ENCODE measurements at places on chromosomes 1 and 21.

GRCh38 chr1:84478876-84479868 is at the start of gene RPF1:
TSS of gene RPF1 (plus strand) at chr1:84479266. CDS start at chr1:84479282, 16 bp downstream.
- peak; percentile 76 for DNase-seq

DNA sequence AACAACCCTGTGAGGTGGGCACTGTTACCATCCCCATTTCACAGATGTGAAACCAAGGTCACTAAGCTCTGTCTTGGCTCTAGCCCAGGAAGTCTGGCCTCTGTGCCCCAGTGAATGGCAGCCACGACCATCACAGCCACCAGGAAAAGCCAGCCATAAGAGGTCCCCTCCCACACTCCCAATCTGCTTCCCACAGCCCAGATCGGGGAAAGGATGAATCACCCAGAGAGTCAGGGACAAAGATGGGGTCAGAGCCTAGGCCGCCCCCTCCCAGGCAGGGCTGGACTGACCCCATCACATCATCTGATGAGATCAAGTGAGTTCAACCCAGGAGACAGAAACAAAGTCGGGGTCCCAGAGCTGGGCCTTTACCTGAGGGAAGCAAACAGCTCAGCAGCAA is 22.9 kb upstream of the COL16A1 start:
- DNase-seq = no peak

GRCh38 chr1:246283771-246284410 is 223.2 kb downstream of the SMYD3 start:
- DNase-seq = no peak

GRCh38 chr1:110212169-110213142 is 2.3 kb downstream of the KCNC4 start:
- peak; percentile 70 for DNase-seq

- DNase-seq = no peak
Observed at GRCh38 chr1:75503221-75503974, 107.5 kb downstream of the SLC44A5 start.

DNA sequence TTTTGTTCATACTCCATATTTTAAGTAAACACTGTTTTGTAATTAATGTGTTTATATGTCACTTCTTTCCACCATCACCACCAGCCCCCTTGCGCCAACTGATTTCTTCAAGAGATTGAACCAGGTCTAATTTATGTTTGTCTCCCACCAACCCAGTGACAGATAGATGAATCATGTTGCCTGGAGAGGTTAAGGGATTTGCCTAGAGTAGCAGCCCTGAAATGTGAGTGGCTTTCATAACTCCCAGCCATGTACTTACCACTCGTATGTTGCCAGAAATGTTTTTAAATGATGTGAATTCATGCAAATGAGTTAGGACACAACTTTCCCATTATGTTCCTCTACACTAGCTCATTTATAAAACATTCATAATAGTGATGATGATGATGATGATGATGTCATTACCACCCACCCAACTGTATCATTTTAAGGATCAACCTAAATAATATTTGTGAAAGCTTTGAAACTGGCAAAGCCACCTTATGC is 86.9 kb downstream of the LRRC8D start:
- no peak for DNase-seq

DNA sequence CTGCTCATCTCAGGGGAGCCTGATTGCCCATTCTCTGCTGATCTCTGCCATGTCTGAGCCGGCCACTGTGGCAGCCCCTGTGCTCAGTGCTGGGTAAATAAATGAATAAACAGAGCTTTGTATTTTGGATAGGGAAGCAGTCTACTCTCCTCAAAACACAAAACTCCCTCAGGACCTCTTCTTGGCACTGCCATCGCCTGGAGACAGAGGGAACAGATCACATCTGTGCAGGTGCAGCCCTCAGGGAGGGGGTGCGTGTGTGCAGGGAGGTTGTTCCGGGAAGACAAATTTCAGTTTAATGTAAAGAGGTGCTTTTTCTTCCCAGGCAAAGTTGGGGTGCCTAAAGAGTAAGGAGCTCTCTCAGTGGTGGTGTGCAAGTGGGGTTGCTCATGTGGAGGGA is 7.7 kb upstream of the FAM167B start:
- DNase-seq = peak; percentile 77

GRCh38 chr1:40659649-40659947 is 5.9 kb downstream of the RIMS3 start:
- DNase-seq = no peak

DNA sequence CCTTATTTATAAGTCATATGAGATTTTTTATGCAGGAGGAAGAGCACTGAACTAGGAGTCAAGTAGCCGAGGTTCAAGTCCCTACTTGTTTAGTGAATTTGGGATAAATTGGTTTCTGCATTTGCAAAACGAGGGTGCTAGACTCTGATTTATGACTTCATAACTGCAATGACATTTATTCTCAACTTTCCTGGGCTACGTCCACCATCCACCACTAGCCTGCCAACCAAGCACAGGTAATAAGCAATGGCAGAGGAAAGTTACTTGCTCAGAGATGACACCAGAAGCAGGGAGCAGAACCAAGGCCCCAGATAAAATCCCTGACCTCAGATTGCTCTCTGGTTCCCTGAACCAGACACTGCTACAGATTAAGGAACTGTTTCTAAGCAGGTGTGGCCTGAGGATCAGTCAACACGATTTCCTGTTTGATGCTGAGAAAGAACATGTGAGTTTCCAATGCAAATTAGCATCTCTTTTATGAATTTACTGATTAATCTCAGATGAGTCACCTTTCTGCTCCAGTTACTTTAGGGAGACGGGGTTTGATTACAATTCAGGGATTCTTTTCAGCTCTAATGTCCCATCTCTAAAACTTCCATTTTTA is 52.7 kb downstream of the PLPP3 start:
- DNase-seq = no peak

DNA sequence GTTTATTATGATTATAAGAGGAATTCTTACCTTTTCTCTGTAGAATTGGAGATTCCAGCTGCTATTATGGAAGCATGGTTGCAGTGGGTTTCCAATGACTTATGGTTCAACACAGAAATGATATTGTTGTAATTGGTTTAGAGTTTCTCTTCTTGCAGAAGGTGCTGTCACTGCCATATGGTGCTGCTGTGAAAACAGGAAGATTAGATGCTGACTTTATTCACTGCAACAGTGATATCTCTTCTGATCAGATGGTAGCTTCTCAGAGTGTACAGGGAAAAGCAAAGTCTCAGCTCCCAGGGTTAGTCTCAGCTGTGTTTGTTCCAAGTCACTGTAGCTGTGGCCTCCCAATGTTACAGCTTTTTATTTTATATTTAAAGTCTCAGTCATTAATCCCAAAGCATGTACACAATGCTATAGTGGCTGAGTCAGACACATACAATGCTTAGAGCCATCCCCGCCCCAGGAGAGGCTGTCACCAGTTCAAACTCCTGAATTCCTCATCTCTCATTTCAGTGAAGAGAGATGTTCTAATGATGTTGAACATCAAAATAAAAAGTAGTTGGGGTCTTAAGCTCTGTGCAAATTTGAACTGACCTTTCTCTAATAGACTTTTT is 42.7 kb upstream of the RGS2 start:
- DNase-seq = no peak
